ENCODE measurements at places on chromosomes 6 and 20.

GRCh38 chr20:51354769-51355319 is 187.7 kb downstream of the NFATC2 start:
- DNase-seq = no peak

DNA sequence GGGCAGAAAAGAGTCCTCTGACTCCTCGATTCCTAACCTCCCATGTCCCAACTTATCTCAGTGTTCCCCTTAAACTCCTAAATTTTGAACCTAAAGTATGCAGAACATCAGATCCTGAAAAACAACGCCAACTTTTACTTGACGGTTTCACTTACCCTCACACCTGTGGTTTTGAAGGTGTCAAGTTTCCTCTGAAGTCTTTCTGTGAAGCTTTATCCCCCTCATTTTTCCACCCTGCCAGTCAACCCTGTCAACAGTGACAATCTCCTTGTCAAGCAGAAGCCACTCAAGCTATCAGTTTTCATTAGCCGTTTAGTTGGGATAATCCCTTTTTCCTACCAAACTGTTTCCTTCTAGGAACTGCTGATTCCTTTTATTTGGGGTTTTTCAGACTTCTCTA is 245.4 kb upstream of the PREP start:
- no peak for DNase-seq

DNA sequence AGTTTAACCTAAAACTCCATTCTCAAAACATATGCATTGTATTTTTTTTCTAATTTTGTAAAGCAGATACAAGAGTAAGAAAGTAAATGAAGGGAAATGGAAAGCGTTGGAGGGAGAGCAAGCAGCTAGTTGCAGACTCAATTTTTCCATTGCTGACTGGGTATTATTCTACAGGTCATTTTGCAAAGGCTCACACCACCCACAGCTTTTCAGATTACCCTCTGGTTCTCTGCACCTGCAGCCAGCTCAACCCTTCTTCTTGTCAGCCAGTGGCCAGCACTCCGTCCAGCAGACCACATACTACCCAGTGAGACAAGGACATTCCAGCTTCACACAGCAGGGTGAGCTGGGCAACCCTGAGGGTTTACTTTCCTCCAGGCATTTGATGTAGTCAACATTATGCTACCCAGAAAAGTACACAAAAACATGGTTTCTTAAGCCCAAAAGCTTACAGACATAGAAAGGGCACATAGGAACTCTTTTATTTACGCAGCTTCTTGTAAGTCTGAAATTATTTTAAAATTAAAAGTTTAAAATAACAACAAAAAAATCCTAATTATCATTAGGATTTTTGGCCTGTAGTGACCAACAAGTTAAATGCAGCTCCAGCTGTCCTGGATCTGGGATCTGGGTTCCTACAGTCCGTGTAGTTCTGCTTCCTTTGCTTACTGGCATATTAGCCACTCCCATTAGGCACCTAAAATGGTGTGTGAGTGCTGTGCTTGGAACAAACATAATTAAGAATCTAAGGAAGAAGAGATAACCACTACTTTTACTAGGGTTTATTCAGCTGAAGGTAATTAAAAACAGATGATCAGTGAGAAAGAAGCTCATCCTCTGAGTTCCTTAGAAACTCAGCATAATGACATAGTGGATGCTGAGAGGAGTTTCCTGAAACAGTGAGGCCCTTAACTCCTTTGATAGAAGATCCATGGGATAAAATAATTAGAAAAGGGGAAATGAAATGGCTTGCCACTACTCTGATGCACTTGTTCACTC is 185.3 kb downstream of the PKHD1 start:
- DNase-seq = no peak

GRCh38 chr6:35360349-35361138 is 18.2 kb downstream of the PPARD start:
- no peak for DNase-seq

DNA sequence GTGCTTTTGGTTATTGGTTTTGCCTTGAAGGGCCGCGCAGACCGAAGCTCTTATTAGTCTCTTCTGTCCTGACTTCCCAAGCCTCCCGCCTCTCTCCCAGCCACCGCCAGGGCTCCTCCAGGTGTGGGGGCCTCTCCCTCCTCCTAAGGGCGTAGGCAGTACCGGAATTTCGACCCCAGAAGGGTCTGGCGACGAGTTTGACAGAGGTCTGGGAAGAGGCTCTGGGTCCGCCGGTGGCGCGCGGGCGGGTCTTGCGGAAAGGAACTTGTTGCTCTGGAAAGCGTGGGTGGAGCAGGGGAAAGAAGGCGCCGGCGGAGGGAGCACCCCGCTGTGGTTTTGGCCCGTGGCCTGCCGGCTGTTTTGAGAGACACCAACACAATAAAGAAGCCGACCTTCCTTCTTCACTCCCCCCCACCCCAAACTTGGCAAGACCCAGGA is 1.8 kb downstream of the PCSK2 start:
- no peak for DNase-seq

DNA sequence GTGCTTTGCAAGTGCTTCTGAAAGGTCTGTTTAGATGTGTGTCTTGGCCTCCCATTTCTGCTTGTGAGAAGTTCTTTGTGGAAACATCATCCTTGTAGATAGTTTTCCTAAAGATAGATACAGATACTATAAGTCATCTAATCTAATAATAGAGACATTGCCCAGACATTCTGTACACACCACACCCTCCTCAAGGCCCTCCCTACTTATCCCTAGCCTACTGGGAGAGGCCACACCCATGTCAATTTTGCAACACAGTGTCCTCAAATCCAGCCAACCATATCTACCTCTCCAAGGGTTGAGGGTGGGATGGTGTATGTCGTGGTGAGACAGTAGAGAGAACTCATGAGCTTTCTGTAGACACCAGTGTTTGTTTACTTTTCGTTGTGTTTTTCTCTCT is 6.2 kb downstream of the KDM1B start:
- DNase-seq = no peak

Measured in stimulated activated CD8-positive, alpha-beta memory T cell treated with anti-CD3 and anti-CD28 coated beads, Interleukin-4, amount 100 ng/mL, for 48 hours (primary cell).